Effector memory CD8-positive, alpha-beta T cell (primary cell): ENCODE measurements at places on chromosomes 4 and X.
A peak's percentile ranks its signal among the peaks of the same experiment; 100 is the strongest.

GRCh38 chrX:9677098-9677739 is 88.4 kb downstream of the GPR143 start:
- peak; percentile 1 for DNase-seq

DNA sequence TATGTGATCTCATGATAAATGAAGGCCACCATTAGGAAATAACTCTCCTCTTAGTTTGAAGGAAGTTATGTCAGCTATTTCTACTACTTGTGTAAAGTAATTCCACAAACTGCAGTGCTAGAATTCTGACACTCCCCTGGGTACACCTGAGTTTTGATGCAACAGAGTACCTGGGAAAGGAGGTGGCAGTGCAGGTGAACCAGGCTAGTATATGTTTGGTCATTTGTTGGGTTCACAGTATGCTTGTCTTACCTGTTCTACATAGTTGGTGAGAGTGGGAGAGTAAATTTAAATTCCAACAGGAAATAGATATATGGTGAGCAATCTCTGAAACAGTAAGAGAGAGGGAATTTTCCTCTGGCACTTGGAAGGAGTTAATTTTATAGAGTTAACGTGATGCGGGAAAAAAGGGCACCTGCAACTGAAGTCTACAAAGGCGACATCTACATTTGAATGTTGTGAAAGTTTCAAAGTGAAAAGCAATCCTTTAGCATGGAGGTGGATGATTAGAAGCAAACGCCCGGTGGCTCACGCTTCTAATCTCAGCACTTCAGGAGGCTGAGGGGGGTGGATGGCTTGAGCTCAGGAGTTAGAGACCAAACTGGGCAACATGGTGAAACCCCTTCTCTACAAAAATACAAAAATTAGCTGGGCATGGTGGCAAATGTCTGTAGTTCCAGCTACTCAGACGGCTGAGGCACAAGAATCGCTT is 8.3 kb upstream of the SLC10A6 start:
- no peak for DNase-seq

GRCh38 chrX:17592117-17592516 is 145.2 kb upstream of the SCML1 start:
- no peak for DNase-seq

GRCh38 chr4:56360071-56360470 is 27.2 kb downstream of the AASDH start:
- DNase-seq = no peak

GRCh38 chr4:122909683-122910082 is 12.7 kb downstream of the NUDT6 start:
- no peak for DNase-seq

DNA sequence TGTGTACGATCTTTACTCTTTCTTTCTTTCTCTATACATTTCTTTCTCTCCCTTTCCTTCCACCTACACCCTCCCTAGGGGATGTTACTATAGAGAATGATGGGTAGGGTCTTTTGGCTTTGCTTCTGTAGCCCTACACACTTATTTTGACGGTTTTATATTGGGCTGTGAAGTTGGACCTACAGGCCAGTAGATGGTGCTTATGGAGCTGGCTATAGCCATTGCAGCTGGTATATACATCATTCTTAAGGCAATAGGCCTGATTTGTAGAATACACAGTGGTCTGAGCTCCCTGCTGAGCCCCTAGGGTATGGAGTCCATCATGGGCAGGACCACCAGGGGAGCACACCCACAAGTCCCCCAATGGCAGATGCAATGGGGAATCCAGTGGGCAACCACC is 1869.7 kb downstream of the STIM2 start:
- no peak for DNase-seq

DNA sequence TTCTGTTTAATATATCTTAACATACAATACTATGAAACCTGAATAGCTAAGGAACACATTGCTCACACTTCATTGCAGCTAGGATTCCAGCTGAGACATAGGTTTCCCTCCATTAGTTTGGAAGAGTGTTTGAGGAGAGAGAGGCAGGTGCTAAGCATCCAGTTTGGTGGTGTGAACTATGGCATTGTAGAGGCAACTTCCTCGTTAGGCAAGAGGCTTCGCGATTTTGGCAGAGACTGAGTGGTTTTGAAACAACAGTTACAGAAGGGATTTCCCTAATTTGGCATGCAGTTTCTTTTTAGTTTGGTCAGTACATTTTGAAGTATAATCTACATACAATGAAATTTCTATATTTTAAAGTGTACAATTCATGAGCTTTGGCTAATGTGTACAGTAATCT is 117.1 kb upstream of the BMP3 start:
- no peak for DNase-seq

GRCh38 chrX:20595928-20596575 is 329.3 kb upstream of the RPS6KA3 start:
- no peak for DNase-seq

- no peak for DNase-seq
Measured at GRCh38 chrX:5957506-5957905, 271.2 kb downstream of the NLGN4X start.

- DNase-seq = no peak
Measured at GRCh38 chrX:35819241-35819640, 21.1 kb downstream of the MAGEB16 start.

- no peak for DNase-seq
Measured at GRCh38 chrX:68693481-68694434, 46.3 kb downstream of the STARD8 start.

GRCh38 chr4:27000122-27000521 is 139.5 kb downstream of the STIM2 start:
- no peak for DNase-seq

DNA sequence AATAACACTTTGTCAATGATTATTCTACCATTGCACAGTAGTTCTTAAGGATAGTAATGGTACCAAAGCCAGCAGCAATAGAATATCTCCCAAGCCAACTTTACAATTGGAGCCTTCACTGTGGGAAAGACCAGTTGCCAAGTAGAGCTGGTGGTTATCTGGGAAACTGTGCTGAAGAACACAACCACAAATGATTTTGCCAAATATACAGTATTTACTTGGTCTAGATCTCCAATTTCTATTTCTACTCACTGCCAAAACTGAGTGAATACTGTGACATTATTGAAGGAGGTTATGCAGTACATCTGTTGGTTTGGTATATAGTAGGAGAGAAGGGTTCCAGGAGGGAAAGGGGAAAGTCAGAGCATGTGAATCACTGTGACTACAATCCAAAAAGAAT is 3.8 kb downstream of the TET2 start:
- no peak for DNase-seq

DNA sequence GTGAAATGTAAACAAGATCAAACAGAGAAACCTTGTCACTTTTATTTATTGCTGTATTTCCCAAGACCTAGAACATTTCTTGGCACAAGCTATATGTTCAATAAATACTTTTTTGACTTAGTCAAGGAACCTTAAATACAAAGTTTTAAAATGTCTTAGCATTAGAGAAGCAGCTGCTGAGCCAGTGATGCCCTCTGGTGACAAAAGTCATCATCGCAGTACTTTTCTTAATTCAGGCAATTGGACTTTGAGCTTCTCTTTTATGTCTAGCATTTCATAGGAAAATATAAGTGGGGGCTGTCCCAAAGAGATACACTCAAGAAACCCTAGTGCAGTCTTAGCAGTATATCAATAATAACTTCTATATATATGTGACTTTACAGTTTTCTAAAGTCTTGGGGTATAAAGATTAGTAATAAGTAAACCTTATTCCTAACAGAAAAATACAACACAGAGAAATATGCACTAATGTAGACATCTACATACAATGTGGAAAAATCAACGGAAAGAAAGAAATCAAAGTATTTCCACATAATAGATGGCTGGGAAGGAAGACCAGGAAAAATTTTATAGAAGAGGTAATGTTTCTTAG is 118.4 kb downstream of the DTHD1 start:
- peak; percentile 46 for DNase-seq

GRCh38 chr4:15799701-15800100 is 21.6 kb downstream of the CD38 start:
- DNase-seq = no peak

DNA sequence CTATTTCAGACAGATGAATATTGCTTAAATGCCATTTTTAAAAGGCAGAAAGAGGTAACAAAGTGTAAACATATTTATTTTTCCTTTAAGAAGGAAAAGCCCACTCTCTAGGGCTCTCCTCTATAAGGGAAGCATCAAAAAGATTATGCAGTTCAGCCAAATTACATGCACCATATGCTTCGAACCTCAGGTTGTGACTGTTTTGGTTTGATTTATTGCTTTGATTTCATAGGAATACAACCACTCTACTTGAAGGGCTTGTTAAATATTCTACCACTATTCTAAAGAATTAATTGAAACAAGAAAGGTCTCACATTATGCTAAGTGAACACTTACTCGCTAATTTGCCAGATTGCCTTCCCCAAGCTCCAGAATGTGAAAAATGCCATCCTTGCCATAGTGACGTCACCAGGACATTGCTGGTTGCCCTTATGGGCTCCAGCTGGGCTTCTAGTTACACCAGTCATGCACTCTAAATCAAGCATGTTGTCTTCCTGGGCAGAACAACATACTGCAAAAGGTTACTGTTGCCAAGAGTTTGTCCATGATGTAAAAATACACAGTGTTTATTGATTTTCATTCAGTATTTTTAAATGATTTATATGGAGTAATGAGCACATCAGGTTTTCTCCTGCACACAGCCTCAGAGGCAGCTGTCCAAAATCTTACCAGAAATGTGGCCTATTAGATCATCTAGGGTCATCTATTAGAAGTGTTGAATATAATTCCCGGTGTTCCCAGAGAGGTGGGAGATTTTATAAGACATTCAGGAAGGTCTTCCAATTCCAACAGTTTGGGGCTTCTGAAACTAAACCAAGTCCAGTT is 164.4 kb upstream of the RAPGEF2 start:
- no peak for DNase-seq

GRCh38 chrX:22999696-23000223 is at the start of gene DDX53:
Gene DDX53, plus strand, starts transcription at chrX:22999960. Its CDS starts 98 bp downstream, at chrX:23000058.
- DNase-seq = no peak

DNA sequence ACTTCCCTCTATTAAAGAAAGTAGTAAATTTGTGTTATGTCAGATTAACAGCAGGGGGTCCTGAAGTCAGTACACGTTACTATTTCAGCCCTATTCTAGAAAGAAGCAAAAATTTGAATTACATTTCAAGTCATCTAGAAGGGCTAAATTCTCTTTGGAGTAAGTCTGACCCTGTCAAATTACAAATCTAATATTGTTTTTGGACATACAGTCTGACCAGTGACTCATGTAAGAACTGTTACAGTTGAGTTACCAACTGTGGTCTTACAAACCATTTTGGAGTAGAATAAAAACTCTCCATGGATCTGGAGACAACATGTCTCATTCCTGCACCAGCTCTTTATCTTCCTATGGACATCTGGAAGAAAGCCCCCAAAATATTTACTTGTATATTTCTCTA is 36.0 kb upstream of the GYPA start:
- DNase-seq = no peak

DNA sequence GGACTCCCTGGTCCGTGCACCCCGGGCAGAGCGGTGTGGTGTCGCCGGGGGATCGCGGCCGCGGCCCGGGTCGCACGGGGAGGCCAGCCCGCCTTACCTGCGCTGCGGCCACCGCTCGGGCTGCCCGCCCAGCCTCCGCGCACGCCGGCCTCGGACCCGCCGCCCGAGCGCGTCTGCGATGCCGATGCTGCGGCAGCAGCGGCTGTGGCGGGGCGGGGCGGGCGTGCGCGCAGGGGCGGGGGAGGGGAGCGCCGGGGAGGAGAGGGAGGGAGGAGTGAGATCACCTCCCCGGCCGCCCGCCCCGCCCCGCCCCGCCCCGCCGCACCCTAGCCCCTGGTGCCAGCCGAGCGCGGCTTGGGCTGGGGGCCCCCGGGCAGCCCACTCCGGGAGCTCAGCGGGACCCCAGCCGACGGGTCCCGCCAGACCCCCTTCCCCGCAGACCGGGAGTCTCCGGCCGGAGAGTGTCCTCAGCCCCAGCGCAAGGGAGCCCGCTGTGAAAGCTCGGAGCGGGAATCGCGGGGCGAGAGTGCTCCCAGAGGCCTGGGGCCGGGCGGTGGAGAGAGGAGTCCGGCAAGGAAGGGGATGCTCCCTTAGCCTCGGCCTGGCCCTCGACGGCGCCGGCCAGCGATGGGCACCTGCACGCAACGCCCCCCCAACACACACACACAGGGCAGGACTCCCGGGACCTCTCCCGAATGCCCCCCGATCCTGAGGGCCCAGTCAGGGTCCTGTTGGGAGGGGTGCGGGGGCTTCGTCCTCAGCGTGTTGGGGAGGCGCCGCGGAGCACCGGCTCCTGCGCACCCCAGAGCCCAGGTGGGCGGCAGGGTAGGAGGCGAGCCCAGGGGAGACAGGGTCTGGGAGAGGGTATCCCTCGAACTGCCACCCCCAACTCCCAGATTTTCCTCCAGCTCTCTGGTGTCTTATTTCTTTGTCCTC is at the start of gene L1CAM:
L1CAM (minus strand) TSS at position 206 of the 936 bp plus-strand sequence. CDS start 10,337 bp downstream, outside the sequence.
- no peak for DNase-seq

DNA sequence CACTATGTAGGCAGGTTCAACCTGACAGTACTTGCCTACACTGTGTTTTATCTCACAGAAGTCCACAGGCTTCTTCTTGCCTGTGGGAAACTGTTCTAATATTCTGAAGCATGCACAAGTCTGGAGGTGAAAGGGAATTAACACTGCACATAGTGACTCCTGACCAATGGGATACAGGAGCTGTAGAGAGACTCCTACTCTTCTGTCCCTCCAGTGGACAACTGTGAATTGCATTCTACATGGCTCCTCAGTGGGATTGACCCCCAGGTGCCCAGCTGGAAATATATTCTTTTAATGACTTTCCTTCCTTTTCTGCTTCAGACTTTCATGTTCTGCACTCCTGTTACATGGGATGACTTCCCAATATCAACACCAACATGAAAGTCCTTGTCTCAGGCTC is 8.2 kb upstream of the YIPF6 start:
- DNase-seq = no peak

DNA sequence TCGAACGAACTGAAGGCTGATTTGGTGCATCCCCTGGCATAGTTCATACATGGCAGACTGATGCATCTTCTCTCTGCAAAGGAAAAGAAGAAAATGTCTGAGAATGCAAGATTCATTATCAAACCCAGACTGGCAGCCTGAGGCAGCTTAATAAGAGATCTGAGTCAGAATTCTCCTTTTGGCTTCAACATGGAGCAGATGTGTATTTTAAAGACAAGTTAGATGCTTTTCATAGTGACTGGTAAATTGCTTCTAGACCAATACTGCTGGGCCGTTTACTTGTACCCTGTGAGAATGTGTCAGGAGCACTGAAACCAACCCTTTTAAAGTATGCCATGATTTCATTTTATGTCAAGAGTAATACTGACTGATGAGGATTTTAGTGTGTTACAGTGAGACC is 322.0 kb downstream of the NR3C2 start:
- DNase-seq = no peak

- no peak for DNase-seq
Measured at GRCh38 chr4:52126226-52126625, 75.1 kb downstream of the SPATA18 start.

- peak; percentile 1 for DNase-seq
Measured at GRCh38 chr4:88320224-88320779, 35.9 kb upstream of the PPM1K start.

- no peak for DNase-seq
Measured at GRCh38 chr4:73589887-73590801, 30.1 kb downstream of the RASSF6 start.

GRCh38 chrX:115972717-115973116 is 197.8 kb upstream of the AGTR2 start:
- DNase-seq = no peak
